ENCODE measurements at places on chromosomes 12 and 14.

GRCh38 chr14:20530771-20531571 is 25.6 kb downstream of the RNASE10 start:
- peak; percentile 70 for DNase-seq

DNA sequence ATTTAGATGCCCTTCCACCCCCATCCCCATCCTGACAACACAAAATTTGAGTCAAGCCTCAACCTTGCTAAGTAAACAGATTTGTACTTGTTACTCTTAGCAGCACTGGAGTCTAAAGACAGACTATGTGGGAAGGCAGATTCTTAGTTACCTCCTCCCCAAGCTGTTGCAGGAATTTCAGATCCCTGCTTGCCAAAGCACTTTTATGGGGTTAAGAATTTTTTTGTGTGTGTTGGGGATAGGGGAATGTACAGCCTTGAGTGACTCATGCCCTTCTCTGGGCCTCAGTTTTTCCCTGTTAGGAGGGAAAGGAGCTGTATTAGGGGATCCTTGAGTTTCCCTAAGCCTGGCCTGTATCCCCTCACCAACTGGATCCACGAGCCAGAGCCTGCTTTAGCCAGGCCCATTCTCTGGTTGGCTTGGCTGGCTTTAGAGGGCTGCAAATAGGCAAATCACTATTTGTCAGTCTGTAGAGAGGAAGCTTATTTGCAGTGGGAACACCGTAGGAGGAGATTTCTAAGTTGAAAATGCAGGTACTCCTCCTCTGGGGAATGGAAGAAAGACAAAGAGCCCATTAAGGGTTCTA is 27.7 kb upstream of the RNU6-8 start:
- peak; percentile 58 for DNase-seq

DNA sequence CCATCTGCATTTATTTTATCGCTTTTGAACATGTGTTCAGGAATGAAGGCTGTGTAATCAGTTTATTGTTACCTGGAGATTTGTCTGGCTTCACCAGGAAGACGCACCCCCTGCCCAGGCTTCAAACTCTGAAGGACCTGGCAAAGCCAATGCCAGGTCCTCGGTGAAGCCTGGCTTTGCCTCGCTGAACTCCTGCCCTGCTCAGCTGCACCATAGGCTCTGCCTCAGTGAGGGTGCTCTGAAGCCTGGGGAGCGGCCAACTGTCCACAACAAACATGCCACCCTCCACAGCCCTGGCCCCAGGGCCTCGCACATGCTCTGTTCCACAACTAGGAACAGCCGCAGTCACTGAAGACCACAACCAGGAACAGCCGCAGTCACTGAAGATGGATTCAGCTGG is 66.9 kb downstream of the NTF3 start:
- DNase-seq, result no peak

- no peak for DNase-seq
Measured at GRCh38 chr12:51202718-51203117, 15.1 kb downstream of the POU6F1 start.

DNA sequence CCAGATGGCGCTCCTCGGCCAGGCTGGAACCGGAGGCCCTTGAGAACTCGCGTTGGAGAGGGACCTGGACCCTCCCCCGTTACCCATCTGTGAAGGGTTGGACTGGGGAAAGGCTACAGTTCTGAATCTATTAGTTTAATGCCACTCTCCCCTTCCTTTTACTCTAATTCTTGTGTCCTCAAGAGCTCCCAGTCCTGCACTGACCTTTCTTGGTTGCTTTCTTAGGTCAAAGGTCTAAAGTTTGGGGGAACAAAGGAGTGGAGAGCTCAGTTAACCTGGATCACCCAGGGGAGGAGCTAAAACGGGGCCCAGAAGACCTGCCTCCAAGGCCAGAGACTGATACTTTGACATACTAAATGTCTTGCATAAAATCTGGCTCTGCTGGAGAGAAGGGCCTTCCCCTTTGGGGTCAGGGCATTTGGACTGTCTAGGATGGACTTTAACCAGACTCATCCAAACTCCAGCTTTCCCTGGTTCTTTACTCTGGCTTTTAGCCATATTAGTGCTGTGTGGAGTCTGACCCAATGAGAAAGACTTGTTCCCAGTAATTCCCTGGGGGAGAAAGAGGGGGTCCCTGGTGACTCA is 923 bp upstream of the MLF2 start:
- DNase-seq, result no peak

DNA sequence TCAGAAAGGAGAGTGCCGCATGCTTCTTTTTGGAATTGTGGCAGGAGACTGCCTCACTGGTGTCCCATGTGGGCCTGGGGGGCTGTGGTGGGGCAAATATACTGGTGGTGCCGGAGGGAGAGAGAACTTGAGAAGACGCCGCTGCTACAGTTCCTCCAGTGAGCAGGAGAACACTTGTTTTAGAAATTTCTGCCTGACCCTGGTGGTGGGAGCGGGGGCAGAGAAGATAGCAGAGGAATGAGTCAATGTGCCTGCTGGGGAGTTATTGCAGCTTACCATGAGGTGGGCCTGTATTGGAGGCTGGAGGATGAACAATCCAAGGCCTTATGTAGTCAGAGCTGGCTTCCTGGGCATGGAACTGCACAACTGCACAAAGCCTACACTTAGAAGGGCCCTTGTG is 211.8 kb downstream of the SNAPC1 start:
- peak; percentile 33 for DNase-seq

GRCh38 chr12:22738945-22739344 is 114.0 kb downstream of the ETNK1 start:
- DNase-seq, result no peak

GRCh38 chr14:102988054-102988453 is 65.6 kb downstream of the AMN start:
- DNase-seq, result peak; percentile 31

DNA sequence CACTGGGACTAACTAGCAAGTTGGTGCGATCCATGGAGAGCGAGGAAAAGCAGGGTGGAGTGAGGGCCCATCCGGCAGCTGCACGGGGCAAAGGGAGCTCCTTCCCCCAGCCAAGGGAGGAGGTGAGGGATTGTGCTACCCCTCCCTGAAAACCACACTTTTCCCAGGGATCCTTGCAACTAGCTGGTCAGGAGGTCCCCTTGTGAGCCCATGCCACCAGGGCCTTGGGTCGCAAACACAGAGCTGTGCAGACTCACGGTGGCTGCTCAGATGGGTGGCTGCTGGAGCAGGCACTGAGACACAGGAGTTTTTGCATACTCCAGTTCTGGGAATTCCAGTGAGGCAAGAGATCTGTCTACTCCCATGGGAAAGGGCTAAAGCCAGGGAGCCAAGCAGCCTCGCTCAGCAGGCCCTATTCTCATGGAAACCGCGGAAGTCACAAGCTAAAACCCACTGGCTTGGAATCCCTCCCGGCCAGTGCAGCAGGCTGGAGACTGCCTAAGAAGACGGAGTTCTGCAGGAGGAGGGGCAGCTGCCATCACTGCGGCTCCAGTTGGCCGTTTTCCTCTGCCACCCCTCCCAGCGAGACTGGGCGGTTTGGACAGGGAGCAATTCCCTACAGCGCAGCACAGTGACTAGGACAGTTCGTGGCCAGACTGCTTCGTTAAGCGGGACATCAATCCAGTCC is 10.9 kb upstream of the ZNF705A start:
- peak; percentile 92 for DNase-seq

DNA sequence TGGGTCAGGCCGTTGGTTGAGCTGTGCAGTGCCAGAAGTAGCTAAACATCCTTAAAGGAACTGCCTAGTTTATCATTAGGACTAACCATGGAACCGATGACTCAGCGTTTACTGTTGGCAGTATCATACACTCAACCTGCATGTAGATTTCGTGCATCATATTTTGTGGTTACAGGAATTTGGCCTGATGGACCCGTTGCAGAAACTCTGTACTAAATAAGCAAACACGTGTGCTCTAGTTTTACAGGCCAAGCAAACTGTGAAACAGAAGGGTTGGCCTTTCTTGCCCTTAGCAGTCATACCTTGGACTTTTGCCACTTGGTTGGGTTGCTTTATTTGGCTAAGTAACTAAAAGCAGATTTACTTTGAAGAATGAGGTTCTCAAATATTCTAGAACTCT is 35.6 kb downstream of the DGLUCY start:
- peak; percentile 98 for DNase-seq

DNA sequence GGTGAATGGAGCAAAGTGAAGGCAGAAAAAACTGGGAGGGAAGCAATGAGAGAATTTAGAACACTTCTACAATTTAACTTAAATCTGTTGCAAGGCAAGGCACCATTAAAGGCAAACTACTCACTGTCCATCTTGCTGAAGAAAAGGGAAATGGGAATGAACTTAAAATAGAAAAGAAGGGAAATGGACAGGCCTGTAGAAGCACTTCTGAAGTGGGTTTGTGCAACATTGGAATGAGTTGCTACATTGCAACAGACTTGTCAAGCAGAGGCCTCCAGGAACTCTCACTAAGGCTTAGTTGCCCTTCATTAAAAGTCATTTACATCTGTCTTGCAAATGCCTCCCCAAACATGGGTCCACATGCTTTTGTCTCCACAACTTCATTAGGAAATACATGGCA is 13.7 kb upstream of the OR10AD1 start:
- DNase-seq, result no peak

DNA sequence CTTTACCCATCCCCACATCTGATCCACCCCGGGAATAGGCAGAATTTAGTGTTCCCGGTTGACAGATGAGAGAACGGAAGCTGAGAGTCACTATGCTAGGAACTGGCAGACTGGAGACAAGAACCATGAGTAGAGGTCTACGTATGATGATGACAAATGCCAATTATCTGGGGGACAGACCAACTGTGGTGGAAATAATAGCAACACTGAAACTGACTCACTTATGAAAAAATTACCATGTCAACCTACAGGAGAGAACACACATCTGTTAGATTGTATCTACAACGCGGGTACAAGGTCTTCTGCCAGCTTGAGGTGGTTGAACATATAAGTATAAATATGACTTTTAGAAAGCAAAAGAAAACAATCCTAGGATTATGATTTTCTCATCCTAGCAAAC is 15.4 kb upstream of the SELPLG start:
- DNase-seq, result peak; percentile 51

- DNase-seq, result peak; percentile 16
Measured at GRCh38 chr12:28563286-28563685, 373.0 kb downstream of the CCDC91 start.

- no peak for DNase-seq
Measured at GRCh38 chr14:22152903-22153302, 436.1 kb downstream of the DAD1 start.

DNA sequence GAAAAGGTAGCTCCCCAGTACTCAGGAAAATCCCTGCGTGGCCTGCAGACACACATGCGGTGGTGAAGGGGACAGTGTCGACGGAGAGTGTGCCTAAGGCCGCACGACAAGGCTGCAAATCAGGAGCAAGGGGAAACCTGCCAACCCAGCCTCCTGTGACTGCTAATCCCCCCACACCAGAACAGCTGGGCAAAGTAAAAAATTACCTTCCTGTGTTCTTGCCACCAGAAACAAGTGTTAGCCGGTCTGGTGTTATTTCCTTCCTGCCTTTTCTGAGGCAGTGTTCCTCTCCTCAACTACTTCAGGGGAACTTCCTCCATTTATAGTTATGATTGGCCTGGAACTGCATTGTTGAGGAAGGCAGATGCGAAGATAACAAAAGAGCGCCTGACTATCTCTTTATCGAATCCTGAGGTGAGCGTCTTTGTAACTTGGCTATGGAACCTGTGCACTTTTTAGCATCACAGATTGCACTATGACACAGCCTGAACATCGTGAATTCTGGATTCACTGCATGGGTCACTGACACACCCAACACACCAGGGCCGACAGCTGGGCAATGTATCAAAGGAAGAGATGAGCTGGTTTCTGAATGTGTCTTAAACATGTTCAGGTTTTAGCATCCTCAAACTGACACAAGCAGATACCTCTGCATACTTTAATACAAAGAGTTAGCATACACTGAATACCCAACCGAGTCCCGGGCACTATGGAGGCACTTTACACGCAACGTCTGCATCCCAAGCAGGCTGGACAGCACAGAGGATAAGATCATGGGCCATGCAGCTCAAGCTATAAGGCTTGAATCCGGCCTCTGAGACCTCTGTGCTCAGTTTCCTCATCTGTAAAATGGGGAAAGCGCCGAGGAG is 28.9 kb downstream of the SLC15A4 start:
- no peak for DNase-seq

- no peak for DNase-seq
Measured at GRCh38 chr12:57615637-57616036, 4.4 kb downstream of the ARHGEF25 start.

DNA sequence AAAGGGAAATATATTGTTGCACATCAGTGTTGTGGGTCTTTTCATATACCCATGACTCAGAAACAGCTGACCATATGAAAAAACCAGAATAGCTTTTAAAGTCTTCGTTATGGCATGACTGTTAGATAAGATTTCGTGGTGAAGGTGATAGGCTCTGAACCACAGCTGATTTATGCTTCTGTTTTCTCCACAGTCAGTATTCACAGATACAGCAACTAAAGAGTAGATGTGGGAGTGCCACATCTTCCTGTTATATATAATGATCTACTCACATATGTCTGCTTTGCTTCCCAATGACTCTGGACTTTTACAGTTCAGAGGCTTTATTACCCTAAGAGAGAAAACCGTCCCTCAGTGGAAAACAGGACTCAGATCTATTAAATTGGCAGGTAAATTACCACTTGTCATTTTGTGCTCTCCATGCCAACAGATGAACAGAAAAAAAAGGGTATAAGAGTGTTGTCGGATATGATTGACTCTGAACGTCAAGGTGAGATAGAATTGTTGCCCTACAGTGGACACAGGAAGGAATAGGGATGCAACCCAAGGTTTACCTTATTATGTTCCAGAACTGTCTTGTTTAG is 1037.1 kb downstream of the GALC start:
- DNase-seq, result no peak

DNA sequence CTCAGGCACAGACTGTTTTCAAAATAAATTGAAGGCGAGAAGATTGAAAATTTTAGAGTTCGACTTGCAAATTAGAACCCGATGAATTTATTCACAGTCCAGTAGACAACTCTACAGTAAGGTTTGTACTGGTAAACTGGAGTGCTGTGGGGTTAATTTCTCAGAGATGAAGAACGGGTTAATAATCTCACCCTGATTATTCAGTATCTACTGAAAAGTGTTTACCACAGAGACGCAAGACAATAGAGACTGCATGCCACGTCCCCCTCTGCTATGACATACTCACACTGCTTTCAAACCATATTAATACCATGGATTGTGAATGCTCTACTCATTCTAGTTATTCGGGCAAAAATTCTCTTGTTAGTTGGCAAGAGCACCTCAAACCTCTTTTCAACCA is 36.1 kb downstream of the CFL2 start:
- DNase-seq, result peak; percentile 59

DNA sequence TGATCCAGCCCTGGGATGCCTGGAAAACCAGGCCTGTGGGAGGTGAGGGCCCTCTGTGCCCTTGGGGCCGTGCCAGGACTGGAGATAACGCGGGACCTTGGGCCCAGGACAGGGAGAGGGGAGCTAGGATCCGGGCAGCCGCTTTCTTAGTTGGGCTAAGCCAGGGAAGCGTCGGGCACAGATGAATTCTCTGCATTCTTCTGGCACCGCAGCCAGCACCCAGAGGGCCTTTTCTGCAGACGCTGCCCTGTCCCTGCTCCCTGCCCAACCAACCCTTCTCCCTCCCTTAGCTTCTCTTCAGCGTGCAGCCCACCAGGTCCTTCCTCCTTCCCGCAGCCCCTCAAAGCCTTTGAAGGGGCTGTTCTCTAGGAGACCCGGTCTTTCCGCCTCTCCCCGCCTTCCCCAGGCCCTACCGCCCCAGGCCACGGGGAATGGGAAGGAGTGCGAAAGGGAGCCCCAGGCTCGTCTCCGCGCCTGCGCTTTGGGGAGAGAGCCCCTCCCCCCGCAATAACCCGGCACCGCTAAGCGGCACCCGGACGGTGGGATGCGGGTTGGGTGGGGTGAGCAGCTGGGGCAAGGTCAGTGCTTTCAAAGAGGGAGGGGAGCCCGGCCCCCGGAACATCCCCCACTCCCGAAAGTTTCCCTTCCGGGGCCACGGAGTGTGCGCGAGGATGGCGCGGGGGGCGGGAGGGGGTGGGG is 663 bp downstream of the NCKAP5L start:
- peak; percentile 66 for DNase-seq
